Bone marrow (tissue), 2 donors: ENCODE measurements at places on chromosomes 16 and 17.

DNA sequence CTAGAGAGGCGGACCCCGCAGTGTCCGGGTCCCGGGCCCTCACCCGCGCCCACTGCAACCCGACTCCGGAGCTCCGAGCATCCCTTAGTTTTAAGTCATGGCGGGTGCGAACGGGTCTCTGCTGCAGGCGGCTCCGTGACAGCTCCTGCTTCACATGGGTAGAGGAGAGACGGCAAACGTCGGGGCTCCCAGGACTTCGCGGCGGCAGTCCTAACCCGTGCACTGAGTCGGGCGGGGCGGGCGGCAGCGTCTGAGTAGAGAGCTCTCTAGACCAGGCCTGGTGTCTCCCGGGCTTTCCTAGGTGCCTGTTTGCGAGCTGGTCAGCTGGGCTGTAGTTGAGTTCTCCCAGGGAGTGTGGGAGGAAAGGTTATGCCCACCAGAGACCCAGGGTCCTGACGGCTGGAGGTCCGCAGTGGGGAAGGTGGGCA, 345 bp downstream of the TSC2 start:
- DNase-seq = no peak

DNA sequence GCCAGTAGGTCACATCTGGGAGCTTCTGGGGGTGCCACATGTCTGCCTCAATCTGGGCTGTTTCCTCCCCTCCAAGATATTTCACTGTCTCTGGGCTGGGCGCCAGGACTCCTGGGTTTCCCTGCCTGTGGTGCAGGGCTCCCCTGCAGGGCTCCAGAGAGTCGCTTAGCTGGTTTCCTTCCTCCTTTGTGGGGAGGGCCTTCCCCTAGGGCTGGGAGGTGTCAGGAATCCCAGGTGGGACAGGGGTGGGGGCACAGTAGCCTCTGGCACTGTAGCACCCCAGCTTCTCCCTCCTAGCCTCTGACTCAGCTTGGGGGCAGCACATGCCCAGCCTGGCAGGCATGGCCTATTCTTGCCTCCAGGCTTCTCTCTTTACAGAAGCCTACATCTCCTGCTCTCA, 2.6 kb downstream of the RARA start:
- peak; percentile 82 for DNase-seq

DNA sequence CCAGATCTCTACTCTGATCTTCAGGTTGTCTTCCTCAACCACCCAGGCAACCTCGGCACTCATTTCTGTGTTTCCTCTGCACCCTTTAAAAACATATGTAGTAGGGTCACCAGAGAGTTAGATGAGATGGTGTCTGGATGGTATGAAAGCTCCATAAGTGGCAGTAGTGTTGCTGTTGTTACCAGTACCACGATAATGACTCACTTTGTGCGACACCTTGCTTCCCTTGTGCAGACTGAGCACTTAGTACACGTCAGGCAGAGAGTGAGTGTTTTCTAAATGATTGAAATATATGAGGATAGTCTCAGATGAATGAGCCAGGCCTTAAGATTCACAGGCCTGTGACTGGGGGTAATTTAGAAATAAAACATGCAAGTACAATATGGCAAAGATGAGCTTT, 188.7 kb downstream of the MAF start:
- no peak for DNase-seq

DNA sequence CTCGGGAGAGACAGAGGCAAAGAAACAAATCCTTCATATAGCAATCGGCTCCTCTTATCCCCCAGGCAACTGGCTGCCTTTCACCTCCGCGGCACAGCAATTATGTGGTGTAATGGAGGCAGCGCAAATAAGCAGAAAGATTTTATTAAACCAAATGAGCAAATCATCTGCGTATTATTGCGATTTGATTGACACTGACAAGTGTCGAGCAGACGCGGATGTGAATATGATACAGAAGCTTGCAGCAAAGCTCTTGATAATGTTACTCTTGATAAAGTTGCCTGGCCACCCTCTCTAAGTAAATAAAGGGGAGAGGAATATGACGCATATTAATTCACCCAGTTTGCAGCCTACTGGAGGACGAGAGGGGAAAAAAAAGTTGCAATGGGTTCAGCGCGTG, 26.5 kb upstream of the AKTIP start:
- no peak for DNase-seq

DNA sequence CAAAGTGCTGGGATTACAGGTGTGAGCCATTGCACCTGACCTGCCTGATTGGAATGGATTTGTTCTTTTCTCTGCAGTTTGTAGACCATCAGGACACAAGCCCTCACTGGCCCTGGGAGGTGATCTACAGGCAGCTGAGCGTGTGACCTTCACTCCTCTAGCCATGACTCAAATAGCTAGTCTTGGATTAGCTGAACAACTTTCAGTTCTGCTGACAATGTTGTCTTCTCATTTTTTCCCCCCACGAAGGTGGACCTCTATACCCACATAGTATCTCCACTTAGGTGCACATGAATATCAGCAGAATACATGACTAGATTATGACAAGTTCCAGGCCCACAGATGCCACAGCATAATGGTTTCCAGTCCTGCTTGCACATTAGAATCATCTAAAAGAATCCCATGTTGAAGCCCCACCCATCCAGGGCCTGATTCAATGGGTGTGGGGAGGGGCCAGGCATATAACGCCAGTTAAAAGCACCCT, 36.8 kb downstream of the HS3ST3B1 start:
- no peak for DNase-seq

- peak; percentile 17 for DNase-seq
Measured at GRCh38 chr17:38428643-38429371, 543 bp downstream of the ARHGAP23 start.

GRCh38 chr17:7436556-7437368, 1.5 kb downstream of the TMEM102 start:
- peak; percentile 18 for DNase-seq

DNA sequence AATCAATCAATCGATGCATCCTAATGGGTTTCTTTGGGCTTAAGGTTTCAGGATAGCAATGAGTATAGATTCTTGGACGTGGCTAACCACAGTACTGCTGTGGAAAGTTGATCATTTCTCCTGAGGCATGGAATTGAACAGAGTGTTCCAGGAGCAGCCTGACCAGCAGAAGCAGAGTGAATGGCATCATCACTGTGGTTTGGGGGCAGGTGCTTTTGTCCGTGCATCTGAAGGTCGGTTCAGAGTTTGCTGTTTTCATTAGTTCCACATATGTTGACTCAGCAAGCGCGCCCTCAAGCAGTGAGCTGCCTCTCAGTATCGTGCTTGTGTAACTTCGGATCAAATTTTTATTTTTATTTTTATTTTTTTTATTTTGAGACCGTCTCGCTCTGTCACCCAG, 24.9 kb downstream of the KIAA0513 start:
- DNase-seq = no peak

GRCh38 chr17:42750739-42751344, 6.0 kb upstream of the EZH1 start:
- peak; percentile 34 for DNase-seq

DNA sequence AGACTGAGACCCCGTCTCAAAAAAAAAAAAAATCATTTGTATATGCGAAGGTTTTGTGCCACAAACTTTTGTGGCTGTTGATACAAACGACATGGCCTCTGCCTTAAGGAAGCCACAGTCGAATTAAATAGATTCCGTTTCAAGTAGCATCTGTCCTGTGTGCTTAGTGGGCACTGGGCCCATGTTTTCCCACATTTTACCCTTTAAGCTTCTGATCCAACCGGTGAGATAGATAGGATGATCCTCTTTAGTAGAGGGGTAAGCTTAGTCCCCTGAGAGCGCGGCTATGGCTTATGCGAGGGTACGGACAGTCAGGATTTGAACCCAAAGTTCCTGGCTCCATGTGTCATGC, 776 bp upstream of the TMEM219 start:
- DNase-seq = no peak

GRCh38 chr17:38731526-38732294, 1.6 kb downstream of the CISD3 start:
- DNase-seq = no peak

DNA sequence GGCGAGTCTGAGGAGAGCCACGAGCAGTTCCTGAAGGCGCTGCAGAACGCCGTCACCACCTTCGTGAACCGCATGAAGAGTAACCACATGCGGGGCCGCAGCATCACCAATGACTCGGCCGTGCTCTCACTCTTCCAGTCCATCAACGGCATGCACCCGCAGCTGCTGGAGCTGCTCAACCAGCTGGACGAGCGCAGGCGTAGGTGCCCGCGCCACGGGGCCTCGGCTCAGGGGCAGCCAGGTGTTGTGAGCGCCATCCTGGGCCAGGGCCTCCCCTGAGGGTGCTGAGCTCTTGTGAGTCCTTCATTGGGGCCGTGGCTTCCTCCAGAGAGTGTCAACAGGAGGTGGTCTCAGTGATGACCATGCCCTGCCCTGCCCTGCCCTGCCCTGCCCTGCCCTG, 7.4 kb upstream of the MRPL12 start:
- DNase-seq = no peak

- no peak for DNase-seq
Measured at GRCh38 chr16:56789360-56789759, 59.4 kb downstream of the NUP93 start.

DNA sequence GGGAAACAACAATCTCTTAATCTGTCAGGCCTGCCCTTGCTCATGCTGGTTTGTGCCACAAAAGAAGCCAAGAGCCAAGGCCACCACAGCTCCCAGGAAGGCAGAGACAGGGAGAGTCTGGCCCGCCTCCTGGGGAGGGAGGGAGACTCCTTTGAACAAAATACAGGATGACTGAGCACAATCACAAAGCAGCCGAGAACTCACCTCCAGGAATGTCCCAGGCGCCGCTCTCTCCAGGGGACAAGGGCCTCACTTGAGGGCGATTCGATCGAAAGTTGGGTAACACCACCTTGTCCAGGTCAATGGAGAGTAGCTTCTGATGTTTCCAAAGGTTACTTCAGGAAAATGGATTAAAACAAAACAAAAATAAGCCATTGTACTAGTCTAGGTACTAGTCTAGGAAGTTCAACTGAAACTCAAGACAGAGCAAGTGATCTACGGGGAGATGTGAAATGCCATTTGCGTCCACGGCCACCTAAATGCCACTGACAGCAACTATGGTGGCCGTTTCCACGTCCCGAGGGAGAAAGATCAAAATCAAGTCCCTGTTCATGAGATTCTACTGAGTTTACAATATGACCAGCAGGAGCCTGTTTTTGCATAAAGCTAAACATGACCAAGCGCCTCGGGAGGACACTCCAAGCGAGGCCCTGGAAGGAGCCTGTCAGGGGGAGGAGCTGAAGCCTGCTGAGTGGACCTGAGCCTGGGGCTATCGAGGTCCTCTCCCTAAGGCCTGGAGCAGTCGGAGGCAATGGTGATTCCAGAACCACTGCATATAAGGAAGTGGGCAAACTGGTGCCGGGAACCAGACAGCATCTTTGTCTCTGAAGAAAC, 13.4 kb upstream of the SLC38A8 start:
- no peak for DNase-seq

DNA sequence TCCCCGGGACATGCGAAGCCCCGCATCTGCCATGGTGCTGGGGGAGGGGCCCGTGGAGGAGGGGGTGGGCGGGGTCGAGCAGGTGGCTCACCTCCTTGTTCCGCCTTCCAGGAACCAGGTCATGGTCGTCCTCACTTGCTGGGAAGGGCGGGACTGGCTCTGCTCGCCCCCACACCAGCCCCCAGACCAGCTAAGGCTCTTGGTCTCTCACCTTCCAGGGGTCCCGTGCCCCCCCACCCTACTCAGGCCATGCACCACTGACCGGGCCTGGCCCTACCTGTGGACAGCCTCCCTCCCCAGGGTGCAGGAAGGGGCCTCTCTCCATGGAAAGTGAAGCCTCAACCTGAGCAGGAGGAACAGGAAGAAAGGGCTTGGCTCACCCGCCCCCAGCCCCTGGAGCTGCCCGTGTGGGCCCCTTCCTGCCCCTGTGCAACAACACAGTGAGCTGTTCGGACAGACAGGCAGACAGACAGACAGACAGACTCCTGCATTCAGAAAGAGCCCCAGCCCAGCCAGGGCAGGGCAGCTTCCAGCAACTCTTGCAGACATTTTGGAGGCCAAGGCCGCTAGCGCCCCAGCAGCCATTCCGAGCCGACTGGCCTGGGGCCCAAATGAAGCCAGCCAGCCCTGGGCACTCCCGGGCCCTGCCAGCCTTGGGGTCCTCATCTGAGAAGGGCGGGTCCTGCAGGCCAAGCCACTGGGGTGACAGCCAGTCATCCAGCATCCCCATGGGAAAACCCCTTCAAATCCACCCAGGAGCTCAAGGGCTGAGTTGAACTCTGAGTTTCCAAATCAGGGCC, 8.1 kb upstream of the KREMEN2 start:
- no peak for DNase-seq

DNA sequence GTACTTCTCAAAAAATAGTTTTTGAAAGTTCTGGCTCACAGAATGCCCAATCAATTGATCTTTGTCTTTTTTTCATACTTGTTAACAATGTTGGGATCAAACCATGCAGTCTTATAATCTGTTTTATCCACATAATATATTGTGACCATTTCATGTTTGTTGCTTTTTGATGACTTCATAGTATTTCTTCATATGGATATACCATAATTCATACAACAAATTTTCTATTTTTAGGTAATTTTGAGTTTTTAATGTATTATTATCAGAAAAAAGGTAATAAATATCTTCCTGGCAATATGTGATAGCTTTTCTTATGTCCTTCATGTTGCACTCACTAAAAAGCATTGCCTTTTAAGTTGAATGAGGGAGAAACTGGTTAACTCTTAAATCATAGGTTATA, 44.8 kb downstream of the TBC1D26 start:
- DNase-seq = no peak

- no peak for DNase-seq
Measured at GRCh38 chr17:46195939-46196716, 2.9 kb upstream of the KANSL1 start.

GRCh38 chr17:69117855-69118784, 23.6 kb downstream of the ABCA6 start:
- no peak for DNase-seq

GRCh38 chr17:27531469-27531961, 75.3 kb downstream of the KSR1 start:
- no peak for DNase-seq

GRCh38 chr17:48368352-48368908, 61.6 kb downstream of the SKAP1 start:
- no peak for DNase-seq

- DNase-seq = no peak
Measured at GRCh38 chr17:45718791-45719190, 65.3 kb upstream of the CRHR1 start.

DNA sequence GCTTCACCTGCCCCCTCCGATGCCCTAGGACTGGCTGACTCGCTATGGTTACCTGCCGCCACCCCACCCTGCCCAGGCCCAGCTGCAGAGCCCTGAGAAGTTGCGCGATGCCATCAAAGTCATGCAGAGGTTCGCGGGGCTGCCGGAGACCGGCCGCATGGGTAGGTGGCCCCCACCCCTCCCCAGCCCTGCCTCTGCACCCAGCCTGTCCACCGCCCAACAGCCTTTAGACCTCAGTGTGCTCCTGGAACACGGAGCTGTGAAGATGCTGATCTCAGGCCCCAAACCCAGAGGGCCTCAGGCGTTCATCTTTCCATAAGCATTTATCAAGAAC, 993 bp downstream of the MMP25 start:
- DNase-seq = no peak

- DNase-seq = no peak
Measured at GRCh38 chr17:82959242-82959930, 119.6 kb upstream of the ZNF750 start.

- no peak for DNase-seq
Measured at GRCh38 chr17:81135505-81136278, 29.6 kb upstream of the PVALEF start.
